ENCODE measurements at places on chromosomes 13 and 19.
A peak's percentile ranks its signal among the peaks of the same experiment; 100 is the strongest.

DNA sequence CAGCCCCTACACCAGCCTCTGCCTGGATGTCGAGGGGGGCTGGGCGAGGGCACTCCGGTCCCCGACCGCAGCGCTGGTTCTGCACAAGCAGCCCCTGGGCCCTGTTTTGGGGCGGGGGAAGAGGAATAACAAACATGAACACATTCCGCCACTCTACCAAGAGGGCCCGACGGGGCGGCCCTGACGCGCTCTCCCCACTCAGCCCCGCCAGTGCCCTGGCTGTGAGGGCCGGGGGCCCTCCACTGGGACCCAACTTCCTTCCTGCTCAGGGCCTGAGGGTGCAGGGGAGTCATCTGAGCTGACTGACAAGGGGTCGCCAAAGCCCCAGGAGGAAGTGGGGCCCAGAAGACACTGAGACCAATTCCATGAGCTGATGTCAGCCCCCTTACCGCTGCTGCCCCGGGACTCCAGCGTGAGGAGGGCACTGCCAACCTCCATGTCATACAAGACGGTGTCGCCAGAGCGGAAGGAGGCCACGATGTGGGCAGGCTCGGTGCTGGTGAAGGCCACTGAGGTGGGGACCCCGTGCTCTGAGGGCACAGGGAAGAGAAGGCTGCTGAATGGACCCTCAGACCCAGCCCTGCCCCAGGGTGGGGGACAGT, 5.6 kb upstream of the PRKD2 start:
- DNase-seq = no peak

DNA sequence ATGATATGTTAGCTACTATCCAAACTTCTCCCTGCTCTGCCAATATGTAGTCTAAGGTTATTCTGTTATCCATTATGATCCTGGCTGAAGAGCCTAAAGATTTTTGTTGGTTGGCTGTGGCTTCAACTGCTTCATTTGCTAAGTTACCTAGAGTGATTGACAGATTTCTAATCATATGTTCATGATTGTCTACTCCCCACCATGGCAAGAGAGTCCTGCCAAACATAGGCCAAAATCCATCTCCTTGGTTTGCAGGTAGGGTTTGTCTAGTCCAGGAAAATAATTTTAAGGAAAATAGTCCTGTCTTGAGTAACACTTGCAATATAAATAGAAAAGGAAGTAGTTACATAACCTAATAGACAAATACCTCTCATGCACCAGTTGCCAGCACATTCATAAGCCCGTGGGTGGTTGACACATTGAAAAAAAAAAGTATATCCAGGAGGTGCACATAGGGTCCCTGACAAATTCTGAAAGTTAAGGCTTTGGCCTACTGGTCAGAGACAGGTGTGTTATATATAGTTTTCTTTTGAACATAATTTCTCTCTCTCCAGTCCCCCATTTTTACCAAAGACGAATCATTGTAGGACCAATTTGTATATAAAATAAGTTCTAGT, 5.4 kb upstream of the CBY2 start:
- no peak for DNase-seq

- DNase-seq = no peak
Observed at GRCh38 chr13:51291341-51291740, 48.1 kb upstream of the SERPINE3 start.

DNA sequence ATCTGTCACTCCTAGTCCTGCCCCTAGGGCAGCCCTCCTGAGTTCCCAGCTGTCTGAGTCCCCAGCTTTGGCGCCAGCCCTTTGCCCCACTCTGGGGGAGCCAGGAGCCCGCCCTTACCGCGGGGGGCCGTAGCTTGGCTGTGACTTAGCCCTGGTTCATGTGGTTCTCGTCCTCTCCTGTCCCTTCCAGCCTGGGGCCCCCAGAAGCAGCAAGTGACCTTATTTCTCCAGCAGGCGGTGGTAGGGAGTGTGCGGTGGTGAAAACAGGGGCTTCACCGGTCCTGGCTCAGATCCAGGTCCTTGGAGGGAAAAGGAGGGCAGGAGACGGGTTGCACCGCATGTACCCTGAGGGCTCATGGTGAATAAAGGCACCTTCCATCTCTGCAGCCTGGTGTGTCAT, 7.9 kb downstream of the GIPC3 start:
- DNase-seq = no peak

DNA sequence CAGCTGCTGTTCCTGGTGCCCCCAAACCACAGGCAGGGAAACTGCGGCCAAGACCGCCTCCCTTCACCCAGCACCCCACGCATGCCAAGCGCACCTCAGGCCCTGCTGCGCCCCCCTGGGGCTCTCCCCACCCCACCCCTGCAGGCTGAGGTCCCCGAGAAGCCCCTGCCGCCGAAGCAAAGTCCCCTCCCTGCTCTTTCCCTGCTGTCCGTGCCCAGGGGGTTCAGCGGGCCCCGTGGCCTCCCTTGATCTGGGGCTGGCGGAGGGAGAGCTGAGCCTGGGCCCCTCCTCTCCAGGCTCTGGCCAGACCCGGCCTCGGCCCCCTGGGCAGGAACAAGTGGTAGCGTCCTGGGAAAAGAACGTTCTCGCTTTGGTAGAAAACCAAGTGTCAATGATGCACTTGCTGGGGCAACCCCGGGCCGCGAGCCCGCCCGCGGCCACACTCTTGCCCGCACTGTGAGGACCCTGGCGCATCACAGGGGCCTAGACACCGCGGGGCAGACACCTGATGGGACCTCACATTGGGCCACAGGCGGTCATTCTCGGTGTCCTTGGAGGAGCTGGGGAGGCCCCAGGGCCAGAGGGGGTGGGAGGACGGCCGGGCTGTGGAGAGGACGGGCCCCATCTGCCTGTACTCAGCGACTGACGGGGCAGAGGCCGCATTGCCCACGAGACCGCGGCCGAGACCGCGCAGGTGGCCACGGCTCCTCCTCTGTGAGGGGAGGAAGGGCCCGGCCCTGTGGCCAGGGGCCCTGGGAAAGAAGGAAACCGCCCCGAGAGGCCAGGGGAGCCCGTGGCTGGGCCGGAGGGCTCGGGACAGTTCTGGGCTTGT, 29.0 kb downstream of the GPX4 start:
- DNase-seq = no peak

GRCh38 chr19:57786906-57787305, 17.4 kb downstream of the ZNF586 start:
- DNase-seq = no peak

GRCh38 chr13:37735293-37735692, 134.3 kb downstream of the TRPC4 start:
- DNase-seq = no peak

- DNase-seq = no peak
Observed at GRCh38 chr19:53424968-53425597, 6.7 kb upstream of the ZNF761 start.

DNA sequence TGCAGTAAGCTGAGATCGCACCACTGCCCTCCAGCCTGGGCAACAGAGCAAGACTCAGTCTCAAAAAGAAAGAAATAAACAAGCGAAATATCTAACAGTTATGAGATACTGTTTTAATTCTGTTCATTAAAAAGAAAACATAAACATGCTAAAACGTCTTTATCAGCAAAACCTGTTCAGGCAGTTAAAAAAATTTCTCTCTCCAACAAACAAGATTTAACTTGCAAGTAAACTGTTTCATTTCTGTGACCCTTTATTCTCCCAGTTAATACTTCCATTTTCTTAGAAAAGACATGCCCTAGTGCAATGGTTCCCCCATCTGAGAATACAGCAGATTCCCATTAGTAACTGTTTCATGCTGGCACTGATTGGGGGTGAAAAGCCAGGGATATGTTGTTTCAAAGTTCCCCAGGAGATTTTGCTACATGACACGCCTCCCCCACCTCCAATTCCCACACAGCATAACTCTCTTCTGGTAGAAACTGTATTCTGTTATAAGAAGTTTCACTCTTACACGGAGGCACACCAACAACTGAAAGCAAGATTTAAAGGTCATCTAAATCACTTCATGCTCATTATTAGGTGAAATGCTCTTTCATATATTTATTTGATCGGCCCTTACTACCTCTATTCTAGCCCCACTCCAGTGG, 24.4 kb downstream of the ELF1 start:
- no peak for DNase-seq

GRCh38 chr19:51565583-51565982, 5.5 kb upstream of the ZNF175 start:
- DNase-seq = peak; percentile 43

GRCh38 chr13:71624653-71625600, 242.1 kb downstream of the DACH1 start:
- no peak for DNase-seq

DNA sequence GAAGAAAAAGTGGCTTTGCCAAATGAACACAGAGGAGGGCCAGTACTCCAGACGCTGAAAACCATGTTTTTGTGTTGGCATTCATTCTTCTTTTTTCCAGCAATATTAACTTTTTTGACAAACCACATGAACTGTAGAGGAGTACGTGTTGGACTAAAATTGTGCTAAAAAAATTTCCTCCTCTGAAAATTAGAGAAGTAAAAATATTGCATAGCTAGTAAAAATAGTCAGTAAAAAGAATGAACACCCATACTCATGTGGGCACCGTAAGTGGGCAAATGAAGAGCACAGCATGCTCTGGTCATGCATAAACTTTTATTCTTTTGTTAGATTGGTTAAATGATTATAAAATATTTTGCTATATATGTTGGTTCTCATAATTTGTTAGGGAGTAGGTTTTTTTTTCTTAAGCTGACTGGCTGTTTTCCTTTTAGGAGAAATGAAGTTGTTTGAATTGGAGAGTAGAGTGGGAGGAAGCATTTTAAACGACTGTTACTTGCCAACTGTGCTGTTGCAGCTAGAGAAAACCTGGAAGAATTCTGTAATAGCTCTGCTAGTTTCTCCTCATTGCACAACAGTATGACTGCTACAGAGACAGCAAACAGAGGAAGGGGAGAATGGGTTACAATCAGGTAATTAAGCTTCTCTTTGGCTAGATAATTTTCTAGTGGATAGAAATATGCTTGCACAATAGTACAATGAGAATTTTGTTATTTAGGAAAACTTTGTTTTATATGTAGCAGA, 222.4 kb downstream of the KCTD12 start:
- no peak for DNase-seq

- DNase-seq = no peak
Observed at GRCh38 chr19:16585808-16586476, 13.7 kb upstream of the SLC35E1 start.

- no peak for DNase-seq
Observed at GRCh38 chr13:56975647-56976046, 165.1 kb upstream of the PRR20A start.

GRCh38 chr19:57103573-57104277, 16.1 kb upstream of the USP29 start:
- DNase-seq = peak; percentile 32

DNA sequence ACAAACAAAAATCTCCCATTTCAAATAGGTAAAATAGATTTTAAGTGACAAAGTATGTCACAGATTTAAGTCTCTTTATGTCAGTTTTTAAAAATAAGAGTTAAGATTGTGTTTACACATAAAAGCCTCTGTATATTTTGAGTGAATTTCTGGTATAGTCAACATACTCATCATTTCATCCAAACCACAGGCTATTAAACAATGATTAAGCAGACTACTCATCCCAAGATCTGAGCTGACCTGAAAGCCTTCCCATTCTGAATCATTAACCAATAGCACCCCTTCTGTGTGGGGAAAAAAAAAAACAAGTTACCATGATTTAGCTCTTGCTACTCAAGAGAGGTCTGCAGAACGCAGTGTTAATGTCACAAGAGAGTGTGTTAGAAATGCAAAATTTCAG, 284.4 kb upstream of the NBEA start:
- peak; percentile 20 for DNase-seq

DNA sequence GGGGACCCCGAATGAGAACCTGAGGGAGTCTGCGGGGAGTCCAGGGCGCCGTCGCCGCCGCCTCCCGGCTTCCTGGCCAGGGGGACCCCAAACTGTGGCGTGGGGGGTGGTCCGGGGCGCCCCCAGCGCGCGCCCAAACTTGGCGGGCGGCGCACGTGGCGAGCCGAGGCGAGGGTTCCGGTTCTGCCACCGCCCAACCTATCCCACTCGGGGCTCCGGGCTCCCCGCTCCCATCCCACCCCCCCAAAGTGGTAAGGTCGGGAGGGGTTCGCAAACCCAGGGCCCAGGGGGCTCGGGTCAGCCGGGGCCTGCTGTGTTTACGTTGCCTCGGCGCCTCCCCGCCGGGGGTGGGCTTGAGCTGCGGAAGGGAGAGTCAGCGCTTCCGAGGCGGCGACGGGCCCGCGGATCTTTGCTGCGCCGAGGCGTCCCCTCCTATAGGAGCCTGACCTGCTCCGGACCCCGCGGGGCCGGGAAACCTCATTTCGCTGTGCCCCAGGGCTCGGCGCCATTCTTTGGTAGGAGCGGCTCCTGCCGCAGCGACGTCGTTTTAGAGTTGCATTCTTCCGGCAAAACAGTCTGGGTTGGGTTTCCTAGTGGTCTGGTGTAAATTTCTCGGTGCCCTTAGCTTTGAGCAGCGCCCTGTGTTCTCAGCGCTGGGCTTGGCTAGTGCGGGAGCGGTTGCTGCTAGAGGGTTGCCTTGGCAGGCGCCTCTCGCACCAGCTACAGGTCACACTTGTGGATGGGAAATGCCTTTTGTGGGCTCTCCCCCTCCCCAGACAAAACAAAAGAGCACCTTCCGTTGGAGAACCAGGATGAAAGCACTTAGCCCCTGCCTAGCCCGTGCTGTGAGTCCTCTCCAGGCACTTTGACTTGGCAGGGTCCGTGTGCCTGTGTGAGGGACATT, 1.2 kb downstream of the DAZAP1 start:
- DNase-seq = no peak

Data from SW480 (cell line).